ENCODE measurements at places on chromosomes 2 and 18.

GRCh38 chr18:43720041-43720440, 442.8 kb upstream of the SYT4 start:
- DNase-seq, result no peak

GRCh38 chr2:147364597-147364996, 480.2 kb upstream of the ACVR2A start:
- peak; percentile 12 for DNase-seq

DNA sequence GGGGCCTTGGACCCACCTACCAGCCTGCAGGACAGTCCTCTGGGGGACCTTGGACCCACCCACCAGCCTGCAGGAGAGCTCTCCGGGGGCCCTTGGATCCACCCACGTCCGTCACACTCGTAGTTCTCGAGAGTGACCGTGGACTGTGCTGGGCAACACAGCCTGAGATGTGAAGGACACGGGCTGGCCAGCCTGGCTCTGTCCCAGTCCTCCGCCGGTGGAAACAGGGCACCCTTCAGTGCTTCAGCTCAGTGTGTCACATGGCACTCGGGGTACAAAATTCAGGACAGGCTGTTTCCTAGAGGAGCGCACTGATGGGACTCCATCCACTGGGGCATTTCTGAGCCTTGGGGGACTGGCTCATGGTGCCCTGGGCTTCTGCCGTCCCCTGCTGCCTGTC, 212.0 kb downstream of the TWIST2 start:
- no peak for DNase-seq

- no peak for DNase-seq
Observed at GRCh38 chr2:47006374-47007222, 91.0 kb upstream of the MCFD2 start.

DNA sequence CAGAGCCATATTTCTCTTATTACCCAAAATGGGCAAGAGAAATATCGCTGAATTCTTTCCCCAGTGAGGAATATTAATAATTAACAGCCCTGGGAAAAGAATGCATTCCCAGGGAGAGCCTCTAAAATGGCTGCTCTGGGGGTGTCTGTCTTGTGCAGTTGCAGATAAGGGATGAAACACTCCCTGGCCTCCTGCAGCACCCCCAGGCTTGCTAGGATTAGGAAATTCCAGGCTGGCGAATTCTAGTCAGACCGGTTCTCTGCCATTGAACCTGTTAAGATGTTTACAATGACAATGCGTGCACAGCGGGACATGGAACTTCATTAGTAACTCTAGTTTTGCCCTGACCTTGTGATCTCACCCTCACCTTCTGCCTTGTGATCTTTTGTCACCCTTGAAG, 24.5 kb downstream of the MRPL30 start:
- no peak for DNase-seq

DNA sequence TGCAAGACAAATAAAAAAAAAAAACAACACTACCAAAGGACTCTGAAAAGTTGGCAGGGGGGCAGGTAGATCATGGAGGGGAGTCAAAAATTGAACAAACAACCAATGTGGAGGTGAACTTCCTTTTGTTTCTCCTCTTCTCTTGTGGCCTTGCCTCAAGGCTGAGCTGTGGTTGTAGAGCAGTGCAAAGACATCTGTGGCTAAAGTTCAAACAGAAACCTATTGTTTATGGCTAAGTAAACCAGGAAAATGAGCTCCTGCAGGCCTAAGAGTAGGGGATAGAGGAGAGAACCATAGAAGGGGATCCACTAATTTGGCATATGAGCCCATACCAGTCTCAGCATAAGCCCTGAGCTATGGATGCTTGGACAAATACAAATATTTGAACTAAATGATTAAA, 40.2 kb upstream of the EGR4 start:
- DNase-seq, result no peak

DNA sequence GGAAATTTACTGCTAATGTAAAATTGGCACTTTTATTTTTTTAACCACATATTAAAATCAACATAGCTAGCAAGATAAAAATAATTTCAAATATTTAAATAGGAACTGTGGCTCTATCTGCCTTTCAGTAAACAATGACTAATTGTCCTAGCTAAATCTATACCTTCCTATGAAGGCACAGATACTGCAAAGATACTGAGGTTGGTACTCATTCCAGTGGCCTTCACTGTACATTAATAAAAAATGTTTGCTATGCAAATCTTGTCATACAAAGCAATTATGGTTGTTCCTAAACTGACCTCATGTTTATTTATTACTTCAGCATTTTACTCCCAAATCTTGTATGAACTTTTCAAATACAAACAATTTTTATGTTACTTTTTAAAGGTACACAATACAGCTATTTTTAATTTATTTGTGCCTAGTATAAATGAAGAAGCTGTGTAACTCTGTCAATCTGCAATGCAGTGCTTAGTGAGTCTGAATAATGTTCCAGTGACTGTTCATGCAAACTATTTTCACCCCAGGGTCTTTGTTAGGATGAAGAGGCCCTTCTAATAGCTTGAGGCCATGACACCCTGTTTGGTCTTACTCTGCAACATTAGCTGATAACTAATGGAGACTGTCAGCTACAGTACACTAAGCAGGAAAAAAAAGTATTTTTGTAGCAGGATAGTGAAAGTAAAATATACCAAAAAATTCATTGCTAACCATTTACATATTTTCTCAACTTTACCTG, 9.3 kb upstream of the ERBB4 start:
- no peak for DNase-seq

DNA sequence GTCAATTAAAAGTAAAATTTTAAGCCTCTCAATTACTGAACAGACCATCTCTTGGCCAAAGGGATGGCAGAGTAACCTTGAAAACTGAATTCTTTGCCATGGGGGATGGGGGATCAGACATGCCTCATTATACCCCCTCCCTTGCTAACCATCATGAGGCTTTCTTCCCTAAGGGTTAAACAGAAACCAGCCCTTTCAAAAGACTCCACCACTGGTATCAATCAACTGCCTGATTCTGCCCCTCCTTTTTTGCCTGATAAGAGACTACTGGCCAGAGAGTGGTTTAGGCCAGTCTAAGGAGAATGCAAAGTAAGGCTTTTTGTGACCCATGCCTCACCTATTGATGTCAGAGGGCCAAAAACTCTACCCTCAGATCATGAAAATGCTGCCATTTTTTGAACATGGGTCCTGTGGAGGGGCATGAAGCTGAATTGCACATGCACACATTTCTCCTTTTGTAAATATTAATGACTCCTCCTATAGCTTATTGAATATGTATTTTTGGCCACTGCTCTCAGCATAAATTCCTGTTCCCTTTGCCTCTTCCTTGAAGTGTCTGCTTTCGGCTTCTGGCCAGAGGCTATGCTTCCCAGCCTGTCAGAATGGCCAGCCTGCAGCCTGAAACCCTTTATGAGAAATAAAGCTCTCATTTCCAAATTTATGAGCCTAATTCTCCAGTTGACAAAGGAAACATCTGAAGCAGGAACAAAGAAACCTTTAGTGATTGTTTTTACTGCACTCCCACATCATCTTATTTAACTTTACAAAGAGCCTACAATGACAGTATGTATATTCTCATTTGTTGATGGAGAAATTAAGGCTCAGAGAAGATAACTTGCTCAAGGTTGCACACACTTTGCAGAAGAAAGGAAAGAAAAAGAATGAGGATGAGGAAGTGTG, 270.7 kb upstream of the CELF4 start:
- no peak for DNase-seq

DNA sequence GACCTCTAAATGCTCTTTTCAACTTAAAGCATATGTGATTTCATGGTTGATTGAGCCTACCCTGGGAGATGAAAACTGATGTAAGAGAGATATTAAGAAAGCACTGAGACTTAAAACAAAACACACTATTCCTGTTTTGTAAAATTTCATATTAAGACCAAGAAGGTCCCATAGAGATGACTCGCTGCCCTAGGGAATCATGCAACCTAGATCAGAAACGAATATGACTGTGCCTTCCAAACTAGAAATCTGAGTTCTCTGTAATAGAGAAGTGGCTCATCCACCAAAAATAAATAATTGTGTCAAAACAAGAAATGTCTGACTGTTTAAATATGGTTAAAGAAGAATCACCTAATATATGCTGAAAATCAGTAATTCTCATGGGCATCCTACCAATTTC, 776.8 kb upstream of the SOX11 start:
- DNase-seq, result no peak

DNA sequence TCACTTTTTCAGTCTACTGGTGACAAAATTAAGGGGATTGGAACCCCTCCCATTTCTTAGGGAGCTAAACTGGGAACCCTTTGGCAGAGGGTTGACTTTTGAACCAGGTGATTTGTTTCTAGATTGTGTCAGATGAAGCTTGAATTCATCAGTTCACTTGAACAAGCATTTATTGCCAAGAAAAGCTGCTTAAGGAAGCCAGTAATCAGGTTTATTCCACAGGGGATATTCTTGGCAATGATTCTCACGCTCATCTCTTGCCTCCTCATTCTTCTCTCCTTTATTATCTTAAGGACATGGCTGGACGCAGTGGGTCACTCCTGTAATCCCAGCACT, 101.0 kb downstream of the ALPK2 start:
- no peak for DNase-seq

DNA sequence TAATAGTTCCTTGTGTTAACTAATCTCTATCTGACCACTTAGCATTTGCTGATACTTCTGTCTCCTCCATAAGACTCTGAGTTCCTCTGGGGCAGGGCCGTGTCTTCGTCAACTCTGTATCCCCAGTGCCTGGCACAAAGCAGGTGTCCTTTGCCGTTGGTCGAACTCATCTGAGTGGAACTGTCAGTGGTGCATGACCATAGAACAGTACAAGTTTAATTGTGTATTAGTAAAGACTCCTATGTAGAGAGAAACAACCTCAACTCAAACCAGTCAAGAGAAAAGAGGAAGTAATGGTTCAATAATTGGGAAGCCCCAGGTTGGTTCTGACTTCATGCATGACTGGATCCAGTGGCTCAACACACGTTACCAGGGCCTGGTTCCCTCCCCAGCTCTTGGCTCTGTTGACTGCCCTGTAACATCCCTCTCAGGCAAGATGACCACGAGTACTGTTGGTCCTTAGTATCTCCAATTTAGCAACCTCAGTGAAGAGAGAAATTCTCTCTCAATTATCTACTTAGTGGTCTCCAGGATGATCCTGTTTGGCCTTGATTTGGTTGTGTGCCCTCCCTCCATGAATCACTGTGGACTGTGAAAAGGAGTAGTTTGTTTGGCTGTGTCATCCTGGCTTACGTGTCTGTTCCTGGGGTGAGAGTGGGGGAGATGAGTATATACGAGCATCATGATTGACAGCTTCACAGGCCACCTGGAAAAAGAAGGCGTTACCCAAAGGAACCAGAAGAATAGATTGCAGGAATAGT, 58.5 kb upstream of the MSH6 start:
- no peak for DNase-seq

GRCh38 chr2:47024046-47024445, 108.4 kb upstream of the MCFD2 start:
- no peak for DNase-seq

GRCh38 chr2:225073198-225073597, 30.9 kb upstream of the DOCK10 start:
- no peak for DNase-seq

- no peak for DNase-seq
Observed at GRCh38 chr18:23352042-23352441, 101.0 kb upstream of the RIOK3 start.

- no peak for DNase-seq
Observed at GRCh38 chr2:127155028-127155581, 48.2 kb upstream of the BIN1 start.

DNA sequence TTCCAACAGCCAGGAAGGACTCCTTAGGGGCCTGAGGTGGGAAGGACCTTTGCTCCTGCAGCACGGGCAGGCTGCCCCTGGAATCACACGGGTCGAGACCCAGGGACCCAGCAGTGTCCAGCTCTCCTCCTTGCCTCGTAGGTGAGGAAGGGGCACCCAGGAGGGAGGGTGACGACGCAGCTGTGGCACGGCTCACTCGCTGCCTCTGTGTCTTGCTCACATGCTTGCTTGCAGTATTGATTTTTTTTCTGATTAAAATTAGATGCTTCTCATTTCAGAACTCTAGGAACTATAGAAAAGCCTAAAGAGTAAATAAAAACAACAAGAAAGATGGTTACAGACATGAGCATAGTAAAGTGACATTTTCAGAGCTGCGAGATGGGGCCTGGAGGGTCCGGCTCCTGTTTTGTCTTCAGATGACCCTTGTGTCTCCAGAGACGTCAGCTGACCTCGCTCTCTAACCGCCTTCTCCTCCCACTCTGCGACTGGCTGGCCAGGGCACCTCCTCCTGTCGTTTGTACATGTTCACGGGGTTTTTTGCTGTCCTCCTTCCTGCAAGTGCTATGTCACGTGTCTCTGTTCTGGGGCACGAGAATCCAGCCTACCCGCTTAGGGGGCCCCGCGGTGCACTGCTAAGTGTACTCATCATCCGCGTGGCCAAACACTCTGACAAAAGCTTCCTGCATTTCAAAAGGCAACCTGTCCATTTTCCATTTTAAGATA, 65.7 kb upstream of the ZNF236 start:
- no peak for DNase-seq

DNA sequence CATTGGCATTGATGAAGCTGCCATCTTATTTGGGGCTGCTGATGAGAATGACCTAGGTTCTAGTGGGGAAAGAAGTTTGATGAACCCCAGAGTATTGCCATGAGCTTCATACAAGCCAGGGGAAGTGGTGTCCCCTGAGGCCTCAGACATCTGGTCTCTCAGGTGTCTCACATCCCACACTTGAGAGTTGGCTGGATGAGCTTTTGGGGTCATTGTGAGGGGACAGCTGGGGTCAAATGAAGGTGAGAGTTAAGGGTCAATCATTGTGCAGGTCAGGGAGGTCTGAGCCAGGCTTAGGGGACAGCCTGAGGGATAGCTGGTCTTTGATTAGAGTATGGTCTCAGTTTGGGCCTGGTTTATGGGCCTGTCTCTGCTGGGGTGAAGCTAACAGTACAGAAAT, 336.5 kb downstream of the CYP26B1 start:
- DNase-seq, result no peak

GRCh38 chr2:85662899-85663593, 5.0 kb downstream of the SFTPB start:
- no peak for DNase-seq

- DNase-seq, result no peak
Observed at GRCh38 chr2:160941290-160941846, 218.9 kb upstream of the TANK start.

DNA sequence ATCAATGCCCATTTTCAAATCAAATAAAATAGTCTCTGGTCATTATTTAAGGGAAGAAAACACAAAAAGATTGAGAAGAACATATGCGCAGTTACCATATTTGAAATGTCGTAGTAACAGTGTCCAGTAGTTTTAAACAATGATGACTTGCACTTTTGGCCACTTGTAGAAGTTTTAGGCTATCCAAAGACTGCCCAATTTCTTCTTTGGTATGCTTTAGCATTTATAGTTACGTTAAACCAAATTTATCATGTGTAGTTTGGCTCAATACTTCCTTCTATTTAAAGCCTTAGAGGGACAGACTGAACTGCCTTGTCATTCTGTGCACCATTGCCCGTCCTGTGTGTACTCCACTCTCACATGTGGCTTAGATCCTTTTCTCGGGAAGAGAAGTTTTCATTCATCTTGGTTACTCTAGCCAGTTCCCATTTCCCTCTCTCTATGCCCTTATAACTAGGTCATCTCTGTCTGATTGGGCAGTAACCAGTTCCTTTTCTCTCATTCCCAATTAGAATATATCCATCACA, 84.8 kb upstream of the TTN start:
- no peak for DNase-seq

All from CD4-positive, alpha-beta T cell treated with Interleukin-6 at 100 ng/mL for 8 hours (primary cell).